GM12864 (cell line): ENCODE measurements at places on chromosomes 16 and 17.
A peak's percentile ranks its signal among the peaks of the same experiment; 100 is the strongest.

GRCh38 chr17:76909971-76910760 is 42.0 kb downstream of the MGAT5B start:
- no peak for DNase-seq

DNA sequence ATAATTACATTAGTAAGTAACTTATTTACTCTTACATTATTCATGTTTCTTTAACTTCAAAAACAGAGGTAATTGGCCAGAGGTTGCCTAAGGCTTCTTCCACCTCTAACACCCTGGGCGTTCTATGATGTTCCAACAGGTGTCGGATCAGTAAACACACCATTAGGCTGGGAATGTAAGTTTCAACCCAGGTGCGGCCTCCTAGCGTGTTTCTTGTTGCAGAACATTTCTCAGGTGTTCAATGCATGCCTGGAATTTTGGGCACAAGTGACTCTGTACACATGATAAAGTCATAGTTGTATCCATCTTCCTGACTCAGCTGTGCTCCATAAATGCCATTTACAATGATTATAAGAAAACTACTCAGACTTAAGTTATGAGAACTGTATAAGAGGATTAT is 1.0 kb downstream of the KRTAP2-2 start:
- no peak for DNase-seq

- DNase-seq: no peak
Observed at GRCh38 chr16:69754143-69754468, 620 bp downstream of the NOB1 start.

DNA sequence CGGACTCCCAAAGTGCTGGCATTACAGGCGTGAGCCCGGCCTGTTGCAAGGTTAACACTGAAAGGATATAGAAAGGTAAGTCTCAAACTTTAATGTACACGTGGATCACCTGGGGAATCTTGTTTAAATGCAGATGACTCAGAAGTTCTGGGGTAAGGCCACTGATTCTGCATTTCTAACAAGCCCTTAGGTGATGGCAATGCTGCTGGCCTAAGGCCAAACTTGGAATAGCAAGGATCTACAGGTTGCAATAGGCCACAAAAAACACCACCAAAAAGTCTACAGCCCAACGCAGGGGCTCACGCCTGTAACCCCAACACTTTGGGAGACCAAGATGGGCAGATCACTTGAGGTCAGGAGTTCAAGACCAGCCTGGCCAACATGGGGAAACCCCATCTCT is 4.2 kb downstream of the CMTM4 start:
- DNase-seq: no peak

DNA sequence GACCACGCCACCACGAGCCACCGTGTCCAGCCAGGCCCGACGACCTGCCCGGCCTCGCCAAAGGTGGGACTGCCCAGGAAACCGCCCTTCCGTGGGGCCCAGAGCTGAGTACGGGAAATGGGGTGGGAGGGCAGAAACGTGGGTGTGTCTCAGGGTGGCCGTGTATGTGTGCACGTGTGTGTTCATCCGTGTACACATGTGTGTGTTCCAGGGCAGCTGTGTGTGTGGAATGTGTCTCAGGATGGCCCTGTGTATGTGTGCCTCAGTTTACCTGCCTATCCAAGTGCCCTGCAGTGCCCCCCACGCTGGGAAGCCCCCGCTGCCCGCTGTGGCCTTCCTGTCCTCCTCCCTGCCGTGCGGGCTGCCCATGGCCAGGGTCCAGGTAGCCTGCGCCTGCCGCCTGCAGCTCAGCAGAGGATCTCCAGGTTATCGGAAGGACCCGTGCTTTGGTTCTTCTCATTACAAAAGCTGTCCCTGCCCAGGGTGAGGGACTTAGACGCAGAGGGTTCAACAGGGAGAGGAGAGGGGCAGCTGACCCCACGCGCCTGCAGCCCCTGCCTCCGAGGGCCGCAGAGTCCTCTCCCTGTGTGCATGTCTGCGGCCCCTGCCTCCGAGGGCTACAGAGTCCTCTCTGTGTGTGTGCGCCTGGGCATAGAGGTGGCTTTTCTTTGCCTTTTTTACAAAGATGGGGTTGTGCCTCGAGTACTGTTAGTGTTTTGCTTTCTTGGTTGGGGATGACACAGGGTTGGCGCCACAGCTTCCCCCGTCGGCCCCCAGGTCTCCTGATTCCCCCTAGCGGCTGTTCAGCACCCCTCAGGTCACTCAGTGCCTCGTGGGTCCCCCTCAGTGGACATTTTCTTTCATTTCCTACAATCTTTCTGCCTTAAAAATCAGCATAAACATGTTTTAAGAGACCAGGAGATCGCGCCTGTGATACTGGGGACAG is 23.6 kb downstream of the ZNF469 start:
- DNase-seq: no peak

DNA sequence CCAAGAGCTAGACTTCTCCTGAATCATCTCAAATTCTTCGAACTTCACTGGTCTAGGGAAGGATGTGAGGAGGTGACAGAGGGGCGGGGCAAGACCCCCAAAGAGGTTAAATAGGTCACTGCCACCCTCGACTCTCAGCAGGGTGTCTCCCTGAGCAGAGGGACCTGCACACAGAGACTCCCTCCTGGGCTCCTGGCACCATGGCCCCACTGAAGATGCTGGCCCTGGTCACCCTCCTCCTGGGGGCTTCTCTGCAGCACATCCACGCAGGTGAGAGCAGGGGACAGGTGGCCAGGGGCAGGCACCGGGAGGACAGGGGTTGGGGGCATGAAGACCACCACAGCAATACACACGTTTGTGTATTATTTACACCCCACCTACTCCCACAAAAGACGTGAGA is 9.2 kb downstream of the CCL17 start:
- no peak for DNase-seq

DNA sequence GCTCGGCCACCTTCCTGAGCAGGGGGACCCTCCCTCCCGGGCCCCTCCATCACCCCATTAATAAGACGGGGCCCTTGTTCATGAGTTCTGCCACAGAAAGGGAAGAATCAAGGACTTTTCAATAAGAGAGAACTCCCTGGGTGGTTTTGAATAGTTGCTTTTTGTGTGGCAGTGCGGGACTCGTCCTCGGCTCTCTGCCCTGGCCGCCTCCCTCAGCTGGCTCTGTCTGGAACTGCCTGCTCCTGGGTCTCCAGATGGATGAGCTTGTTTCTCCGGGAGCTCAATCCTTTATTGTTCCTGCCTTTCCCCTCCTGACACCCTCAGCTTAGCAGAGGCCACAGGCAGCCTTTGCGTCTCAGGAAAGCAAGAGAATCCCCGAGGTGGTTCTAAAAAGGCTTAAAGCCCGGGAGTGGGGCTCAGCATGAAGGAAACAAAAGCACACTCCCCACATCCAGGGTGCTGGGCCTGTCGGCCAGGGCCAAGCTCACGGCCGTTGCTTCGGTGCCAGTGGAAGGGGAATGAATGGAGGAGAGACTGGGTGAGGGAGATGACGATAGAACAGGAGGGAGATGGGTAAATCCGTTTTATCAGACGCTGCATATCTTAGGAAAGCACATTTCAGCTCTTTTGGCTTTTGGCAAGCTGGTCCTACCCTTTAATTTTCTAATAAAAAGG is 60.2 kb downstream of the RAI1 start:
- no peak for DNase-seq

DNA sequence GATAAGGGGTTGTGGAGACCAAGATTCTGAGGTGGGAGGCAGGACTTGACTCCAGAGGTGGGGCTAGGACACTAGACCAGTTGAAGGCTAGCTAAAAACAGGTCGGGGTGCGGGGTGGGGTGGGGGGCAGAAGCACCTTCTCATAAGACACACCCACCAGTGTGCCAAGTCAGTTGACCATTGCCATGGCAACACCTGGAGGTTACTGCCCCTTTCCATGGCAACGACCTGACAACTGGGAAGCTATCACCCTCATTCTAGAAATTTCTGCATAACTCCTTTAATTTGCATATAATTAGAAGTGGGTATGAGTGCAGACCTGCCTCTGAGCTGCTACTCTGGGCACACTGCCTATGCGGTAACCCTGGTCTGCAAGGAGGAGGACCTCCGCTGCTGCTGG is 53.9 kb upstream of the ALOX12 start:
- DNase-seq: no peak

DNA sequence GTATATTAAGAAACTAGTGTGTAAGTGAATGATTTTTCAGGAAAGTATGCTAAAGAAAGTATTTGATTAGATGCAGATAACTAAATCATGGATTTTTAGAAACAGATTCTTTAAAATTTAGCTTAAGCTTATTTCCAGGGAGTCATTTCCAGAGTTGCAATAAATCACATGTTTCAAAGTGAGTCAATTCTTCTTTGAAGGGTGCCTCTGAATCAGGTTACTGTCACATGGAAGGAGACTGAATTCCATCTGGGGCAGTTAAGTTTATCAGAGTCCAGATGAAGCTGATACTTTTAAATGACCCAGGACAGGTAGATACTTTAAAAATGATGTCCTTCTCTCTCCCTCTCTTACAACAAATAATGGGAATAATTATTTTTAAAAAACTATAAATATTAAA is 5.0 kb downstream of the MFSD11 start:
- no peak for DNase-seq

DNA sequence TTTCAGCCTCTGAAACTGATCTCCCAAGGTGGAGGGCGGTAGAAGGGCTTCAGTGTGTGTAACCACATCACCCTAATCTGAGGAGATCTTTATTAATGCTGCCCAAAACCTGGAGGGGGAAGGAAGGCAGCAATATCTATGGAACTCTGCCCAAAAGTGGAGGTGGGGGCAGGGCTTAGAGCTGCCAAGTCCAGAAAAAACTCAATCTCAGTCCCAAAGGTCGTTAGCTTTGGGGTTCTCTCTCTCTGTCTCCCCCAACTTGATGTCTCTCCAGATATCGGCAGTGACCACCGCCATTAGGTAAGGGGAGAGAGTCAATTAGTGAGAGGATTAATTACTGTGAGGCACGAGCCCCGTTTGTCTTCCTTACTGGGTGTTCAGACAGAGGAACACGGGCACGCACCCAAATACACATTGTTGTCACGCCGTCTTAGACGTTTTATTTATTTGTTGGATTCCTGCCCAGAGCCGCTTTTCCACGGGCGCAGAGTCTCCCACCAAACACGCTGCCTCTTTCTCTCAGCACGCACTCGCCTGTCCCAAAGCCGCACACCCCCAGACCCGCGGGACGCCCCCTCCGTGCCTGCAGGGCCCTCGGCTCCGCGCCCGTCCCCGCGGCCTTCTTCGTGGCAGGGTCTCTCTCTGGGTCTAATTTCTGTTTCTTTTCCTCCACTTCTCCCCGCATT is 5.4 kb upstream of the LHX1 start:
- DNase-seq: no peak

DNA sequence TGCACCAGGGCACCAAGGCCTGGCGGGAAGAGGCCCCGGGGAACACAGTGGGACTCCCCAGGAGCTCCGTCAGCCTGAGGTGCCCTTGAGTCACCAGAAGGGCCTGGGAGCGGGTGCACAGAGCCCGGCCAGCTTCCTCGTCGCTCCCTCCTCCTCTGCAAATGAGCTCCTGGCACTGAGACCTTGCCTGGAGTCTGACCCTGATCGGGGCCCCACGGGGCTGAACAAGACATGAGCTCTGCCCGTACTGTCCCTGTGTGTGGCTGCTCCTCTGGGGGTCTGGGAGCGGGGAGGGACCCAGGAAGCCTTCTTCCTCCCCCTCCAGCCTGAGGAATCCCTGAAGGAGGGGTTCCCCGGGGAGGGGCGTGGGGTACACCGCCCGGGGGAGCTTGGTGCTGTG is 36.4 kb upstream of the SSTR5 start:
- DNase-seq: no peak

- DNase-seq: no peak
Observed at GRCh38 chr16:11640987-11641817, 27.1 kb upstream of the SNN start.

GRCh38 chr17:27985736-27986399 is 56.6 kb upstream of the NLK start:
- DNase-seq: peak; percentile 29

DNA sequence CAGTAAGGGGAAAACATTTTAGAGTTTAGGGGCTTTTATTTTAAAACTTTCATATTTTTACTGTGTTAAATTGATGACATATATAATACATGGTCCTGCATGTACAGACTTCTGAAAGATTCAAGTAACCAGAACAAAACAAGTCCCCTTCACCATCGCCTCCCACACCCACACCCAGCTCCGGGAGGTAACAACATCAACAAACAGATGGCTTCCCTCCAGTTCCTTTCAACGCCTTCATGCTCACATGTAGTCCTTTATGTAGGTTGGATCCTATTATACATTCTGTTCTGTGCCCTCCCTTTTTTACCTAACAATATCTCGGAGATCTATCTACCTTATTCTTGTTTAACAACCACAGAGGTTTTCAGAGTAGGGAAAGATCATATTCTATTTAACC is 30.5 kb downstream of the GINS3 start:
- no peak for DNase-seq

DNA sequence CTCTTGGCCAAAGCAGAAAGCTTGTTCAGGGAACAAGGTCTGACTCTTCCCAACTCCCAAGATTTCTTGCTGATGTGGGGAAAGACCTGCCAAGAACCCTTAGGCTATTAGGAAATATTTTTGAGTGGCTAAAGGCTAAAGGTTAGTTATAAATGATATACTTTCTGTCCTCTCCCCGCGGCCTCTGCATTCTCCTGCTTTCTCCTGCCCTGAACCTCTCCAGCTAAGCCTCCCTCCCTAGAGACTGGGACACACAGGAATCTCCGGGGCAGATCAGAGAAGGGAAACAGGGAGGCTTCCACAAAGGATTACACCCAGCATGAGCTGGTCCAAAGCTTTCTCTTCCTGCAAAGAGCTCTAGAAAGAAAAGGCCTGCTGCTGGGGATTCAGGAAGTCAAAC is 2.3 kb downstream of the SLC43A2 start:
- no peak for DNase-seq

DNA sequence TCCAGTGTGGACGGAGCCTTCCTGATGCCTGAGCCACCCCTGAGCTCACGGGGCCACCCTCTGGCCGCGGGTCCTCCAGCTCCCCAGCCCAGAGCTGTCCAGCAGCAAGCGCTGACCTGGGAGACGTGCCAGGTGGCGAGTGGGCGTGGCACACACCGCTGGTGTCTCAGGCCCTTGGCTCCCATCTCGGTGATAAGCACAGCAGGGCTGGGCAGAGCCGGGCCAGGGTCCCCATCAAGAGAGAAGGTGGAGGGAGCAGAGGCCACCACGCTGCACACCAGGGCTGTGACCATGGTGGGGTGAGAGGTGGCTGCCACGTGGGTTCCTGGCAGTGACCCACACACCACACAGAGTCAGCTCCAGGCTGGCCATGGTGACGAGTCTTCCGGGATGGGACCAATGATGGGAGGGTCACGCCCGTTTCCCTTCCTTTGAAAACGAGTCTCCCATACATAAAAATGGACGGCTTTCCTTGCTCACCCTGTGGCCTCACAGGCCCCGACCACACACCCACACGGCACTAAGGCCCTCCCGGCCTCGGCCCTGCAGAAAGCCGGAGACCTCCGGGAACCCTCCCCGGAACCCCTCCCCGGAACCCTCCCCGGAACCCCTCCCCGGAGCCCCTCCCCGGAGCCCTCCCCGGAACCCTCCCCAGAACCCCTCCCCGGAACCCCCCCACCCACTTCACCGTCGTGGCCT is 16.8 kb downstream of the UTS2R start:
- no peak for DNase-seq

DNA sequence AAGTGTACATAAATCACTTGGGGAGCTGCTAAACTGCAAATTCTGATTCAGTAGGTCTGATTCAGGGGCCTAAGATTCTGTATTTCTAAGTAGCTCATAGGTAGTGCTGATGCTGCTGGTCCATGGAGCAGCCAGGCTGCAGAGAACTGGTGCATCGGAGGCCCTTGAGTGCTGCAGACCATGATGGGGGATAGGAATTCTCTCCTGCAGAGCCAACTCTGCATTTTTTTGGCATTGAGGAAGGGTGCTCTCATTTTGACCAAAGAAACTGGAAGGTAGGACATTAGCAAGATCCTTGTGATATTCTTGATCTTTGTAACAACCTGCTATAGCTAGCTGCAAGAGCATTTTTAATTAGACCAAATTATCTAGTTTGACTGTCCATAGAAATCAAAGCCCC is 4.7 kb downstream of the HOXB2 start:
- no peak for DNase-seq
